Activated T-helper 1 cell treated with anti-CD3 and anti-CD28 coated beads, Interleukin-2, amount 50 U/mL, for 16 hours (primary cell): ENCODE measurements at places on chromosomes 3 and 15.

- DNase-seq = no peak
Observed at GRCh38 chr15:69647142-69647513, 194.5 kb downstream of the RPLP1 start.

DNA sequence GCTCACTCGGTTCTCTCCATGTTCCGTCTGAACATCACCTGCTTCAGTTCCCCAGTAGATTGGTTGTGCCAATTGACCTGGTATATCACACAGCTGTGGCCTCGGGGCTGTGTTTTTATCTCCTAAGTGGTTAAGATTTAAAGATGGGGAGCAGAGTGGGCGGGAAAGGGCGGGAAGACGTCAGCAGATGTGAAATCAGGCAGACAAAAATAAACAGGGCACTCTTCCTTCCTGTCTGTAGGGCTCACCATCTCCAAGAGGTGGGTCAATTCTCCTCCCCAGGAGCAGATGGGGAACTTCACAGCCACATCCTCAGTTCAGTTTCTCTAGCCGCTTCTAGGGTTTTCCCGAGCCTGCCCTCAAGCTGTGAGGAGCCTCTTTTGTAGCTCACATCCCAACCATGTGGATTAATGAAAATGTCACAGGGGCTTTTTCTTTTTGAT lies 26.8 kb upstream of the LIMD1 start:
- DNase-seq = no peak

- DNase-seq = no peak
Observed at GRCh38 chr3:124707656-124708062, 22.6 kb upstream of the UMPS start.

DNA sequence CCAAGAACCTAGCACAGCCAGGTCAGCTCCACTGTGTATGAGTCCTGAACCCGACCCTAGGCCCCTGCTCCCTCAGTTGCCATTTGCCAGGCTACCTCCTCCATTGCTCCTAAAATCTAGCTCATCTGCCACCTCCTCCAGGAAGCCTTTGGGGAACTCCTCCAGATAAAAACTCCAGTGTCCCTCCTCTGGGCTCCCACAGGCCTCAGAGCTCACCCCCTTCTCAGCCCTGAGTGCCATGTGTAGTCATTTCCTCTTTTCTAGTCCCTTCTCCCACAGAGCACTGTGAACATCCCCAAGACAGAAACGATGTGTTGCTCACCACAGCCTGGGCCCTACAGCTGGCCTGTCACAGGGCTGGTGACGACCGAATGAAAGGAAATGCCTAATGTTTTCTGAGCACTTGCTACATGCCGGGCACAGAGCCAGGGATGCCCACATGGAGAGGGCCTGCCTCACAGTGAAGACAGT lies 61.0 kb downstream of the IQSEC1 start:
- DNase-seq = no peak

GRCh38 chr3:16142350-16143025 lies 32.0 kb upstream of the GALNT15 start:
- no peak for DNase-seq

DNA sequence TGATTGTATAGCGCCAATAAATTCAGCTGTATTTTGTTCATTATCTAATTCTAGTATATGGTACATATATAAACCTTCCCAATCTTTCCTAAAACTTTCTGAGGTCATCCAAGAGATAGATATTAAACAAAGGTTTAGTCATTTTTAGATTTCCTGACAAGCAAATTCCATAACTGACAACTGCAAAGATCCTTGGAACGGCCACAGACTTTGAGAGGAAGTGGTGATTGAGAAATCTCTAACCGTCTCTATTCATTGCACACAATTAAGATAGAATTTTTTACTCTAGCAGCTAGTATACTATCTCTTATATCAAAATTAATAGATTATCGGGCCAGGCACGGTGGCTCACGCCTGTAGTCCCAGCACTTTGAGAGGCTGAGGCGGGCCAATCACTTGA lies 4.7 kb downstream of the CSNK1G1 start:
- DNase-seq = no peak

DNA sequence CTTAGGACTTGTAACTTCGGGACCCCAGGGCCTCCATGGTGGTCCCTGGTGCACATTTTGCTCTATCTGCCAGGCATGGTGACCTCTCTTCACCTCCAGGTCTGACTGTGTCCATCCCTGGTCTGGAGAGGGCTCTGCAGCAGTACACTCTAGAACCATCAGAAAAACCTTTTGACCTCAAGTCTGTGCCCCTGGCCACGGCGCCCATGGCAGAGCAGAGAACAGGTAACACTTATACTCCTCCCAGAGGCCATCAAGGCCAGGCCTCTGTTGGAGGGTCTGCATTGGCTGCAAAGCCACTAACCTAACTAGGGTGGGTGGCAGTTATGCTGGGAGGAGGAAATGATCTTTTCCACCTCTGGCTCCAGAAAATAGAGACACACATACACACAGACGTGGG lies 10.3 kb upstream of the HMCES start:
- DNase-seq = no peak

- DNase-seq = no peak
Observed at GRCh38 chr3:21705769-21706168, 45.2 kb downstream of the ZNF385D start.

DNA sequence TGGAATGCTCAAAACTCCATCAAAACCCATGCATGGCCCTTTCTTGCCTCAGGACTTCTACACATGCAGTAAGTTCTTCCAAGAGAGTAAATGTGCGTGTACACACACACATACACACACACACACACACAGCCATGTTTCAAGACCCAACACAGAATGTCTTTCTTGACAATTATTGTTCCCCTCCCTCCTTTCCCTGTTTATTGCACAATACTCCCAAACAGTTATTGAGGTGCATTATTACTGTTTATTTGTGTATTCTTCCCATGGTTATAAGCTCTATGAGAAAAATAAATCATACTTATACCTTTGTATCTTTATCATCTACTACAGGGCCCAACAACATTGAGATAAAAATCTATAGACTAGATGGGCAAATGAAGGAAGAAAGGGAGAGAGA lies 523.8 kb upstream of the NAALADL2 start:
- no peak for DNase-seq

GRCh38 chr3:87691109-87691508 lies 367.7 kb downstream of the CGGBP1 start:
- no peak for DNase-seq

DNA sequence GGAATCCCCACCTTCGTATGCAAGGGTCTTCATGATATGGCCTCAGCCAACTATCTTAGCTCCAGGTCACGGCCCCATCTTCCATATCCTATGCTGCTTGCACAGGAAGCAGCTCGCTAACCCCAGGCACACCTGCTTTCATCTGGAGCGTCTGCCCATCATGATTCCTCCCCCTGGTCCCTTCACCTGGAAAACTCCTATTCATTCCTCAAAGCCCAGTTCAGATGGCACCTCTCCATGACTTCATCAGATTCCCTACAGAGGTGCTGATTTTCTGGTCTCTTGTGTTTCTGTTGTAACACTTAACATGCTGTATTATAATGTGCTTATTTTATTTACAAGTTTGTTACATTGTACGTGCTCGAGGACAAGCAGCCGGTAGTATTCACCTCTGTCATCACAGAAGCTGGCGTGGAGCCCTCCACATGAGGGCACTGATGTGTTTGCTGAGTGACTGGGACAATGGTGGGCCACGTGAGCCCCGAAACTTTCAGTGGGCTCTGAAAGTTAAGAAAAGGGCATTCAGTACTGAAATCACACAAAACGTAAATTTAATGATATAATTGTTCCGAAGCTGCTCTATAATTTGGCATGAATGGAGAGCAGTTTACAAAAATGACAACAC lies 16.2 kb downstream of the MUC20 start:
- DNase-seq = no peak

DNA sequence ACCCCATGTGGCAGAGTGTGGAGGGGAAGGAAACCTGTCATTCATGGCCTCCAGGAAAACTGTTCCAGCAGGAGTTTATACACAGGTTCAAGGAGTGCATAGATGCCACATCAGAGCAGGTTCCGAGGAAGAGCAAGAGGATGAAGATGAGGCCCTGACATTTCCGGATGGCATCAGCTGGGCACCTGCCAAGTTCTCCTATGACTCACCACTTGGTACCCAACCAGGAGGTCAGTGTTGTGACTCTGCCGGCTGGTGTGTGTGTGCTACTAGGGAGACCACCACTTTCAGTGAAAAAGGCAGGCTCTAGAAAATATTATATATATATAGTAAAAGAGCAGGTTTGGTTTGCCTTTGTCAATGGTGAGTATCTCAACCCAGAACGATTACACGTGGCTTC lies 69.3 kb downstream of the NTRK3 start:
- DNase-seq = no peak

- no peak for DNase-seq
Observed at GRCh38 chr3:182105875-182106274, 394.1 kb downstream of the SOX2 start.

- DNase-seq = no peak
Observed at GRCh38 chr3:115239717-115240116, 92.6 kb upstream of the ZBTB20 start.

- no peak for DNase-seq
Observed at GRCh38 chr3:138477120-138477519, 42.7 kb downstream of the ESYT3 start.

- DNase-seq = no peak
Observed at GRCh38 chr3:67713764-67714469, 59.5 kb upstream of the SUCLG2 start.
